ENCODE measurements at places on chromosomes 11 and 22. TPM values are rescaled to one million over a fixed set of nuclear protein-coding genes. Genes with fewer than 3 reads are reported as not detected.

DNA sequence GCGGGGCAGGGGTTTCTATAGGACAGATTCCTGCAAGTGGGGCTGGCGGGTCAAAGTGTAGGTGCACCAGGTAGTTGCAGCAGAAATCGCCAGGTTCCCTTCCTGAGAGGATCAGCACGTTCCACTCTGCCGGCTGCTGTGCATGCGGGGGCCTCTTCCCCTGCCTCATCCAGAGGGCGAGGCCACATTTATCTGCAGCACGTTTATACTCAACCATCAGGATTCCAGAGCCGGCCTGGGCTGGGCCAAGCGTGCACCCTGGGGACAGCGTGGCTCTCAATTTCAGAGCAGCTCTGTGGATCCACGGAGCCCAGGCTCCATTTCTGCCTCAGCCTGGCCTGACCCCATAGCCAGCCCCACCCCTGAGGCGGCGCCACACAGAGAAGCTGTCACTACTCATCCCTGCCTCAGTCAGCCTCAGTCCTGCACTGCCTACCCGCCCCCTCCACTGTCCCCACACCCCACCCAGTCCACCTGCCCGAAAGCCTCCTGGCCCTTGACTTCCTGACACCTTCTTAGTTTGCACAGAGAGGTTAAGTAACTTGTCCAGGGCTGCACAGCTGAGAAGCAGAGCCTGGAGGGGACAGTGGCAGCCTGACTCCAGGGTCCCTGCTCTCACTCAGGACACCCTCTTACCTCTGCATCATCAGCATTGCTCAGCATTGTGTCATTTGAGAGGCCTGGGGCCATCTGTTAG is 45.9 kb upstream of the RTL6 start:
- H3K27ac ChIP-seq, result no peak overlapping the region
- H3K27me3 ChIP-seq, result no peaks in the 10 kb centered on the region
- no peaks in the 10 kb centered on the region for H3K36me3 ChIP-seq
- DNase-seq, result no peak
- H3K4me3 ChIP-seq, result no peak overlapping the region

DNA sequence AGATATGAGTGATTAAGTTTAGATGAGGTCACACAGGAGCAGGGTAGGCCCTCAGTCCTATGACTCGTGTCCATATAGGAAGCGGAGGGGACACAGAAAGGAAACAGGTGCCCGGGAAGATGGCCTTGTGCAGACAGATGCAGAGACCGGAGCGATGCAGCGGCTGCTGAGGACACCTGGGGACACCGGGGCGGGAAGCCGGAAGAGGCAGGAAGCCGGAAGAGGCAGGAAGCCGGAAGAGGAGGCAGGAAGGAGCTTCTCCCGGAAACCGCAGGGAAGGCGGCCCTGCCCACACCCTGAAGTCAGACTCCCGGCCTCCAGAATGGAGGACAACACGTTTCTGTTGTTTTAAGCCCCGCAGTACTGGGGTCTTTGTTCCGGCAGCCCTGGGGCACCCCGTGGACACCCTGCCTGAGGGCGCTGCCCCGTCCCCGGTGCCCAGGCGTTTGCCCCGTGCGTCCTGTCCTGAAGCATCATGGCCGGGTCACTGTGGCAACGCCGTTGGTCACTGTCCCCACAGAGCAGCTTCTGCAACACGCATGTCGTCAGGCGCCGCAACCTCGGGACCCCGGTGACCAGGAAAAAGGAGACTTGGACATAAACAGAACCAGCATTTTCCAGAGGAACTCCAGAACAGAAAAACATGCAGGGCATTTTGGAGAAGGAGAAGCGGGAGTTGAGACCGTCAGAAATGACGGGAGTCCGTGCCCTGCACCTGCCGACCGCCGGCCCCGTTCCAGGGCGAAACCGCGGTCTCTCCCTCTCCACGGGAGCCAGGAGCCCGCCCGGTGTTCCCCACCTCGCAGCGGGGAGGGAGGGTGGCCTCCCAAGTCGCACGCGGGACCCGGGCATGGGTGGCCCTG is 103.4 kb downstream of the BRD1 start:
- no peak overlapping the region for H3K27ac ChIP-seq
- H3K4me3 ChIP-seq, result peak overlapping the region; percentile 25
- H3K4me1 ChIP-seq, result no peaks in the 10 kb centered on the region
- peak; percentile 32 for DNase-seq
- peaks cover 7% of the 10 kb centered on the region for H3K27me3 ChIP-seq

GRCh38 chr11:108620958-108621772 is 27.6 kb upstream of the EXPH5 start:
- H3K36me3 ChIP-seq, result no peaks in the 10 kb centered on the region
- no peak overlapping the region for H3K27ac ChIP-seq
- no peak overlapping the region for H3K4me3 ChIP-seq

The ZNF70 gene
- total RNA-seq, result 6.9 TPM

The DCDC1 gene
- 8.9 TPM for total RNA-seq

The DDTL gene
- 3.5 TPM for total RNA-seq

- no peak overlapping the region for H3K27ac ChIP-seq
- DNase-seq, result no peak
- H3K36me3 ChIP-seq, result no peaks in the 10 kb centered on the region
- H3K27me3 ChIP-seq, result no peaks in the 10 kb centered on the region
These were observed 19.9 kb downstream of the IFT27 start for GRCh38 chr22:36756031-36756430.

DNA sequence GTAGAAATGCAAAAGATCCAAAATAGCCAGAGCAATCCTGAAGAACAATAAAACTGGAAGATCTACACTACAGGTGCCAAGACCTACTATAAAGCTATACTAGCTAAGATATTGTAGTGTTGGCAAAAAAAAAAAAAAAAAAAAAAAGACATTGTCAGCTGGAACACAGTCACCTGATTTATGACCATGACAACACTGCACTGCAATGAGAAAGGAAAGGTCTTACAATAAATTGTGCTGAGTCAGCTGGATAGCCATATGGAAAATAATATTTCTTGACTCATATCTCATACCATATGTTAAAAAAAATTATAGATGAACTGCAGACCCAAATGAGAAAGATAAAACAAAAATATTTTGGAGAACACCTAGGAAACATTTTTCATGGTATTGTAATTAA is 3.1 kb upstream of the PANX3 start:
- H3K27me3 ChIP-seq, result no peaks in the 10 kb centered on the region
- H3K27ac ChIP-seq, result no peak overlapping the region
- H3K36me3 ChIP-seq, result no peaks in the 10 kb centered on the region
- H3K4me1 ChIP-seq, result no peaks in the 10 kb centered on the region
- no peak overlapping the region for H3K4me3 ChIP-seq

- H3K4me1 ChIP-seq, result no peaks in the 10 kb centered on the region
- H3K27ac ChIP-seq, result no peak overlapping the region
These were observed 61.1 kb downstream of the IRAG1 start for GRCh38 chr11:10632483-10632882.

- peak within 1 kb of the TSS; percentile 93 for H3K27ac ChIP-seq
- no peaks in the 10 kb centered on the region for H3K27me3 ChIP-seq
- H3K4me1 ChIP-seq, result peaks cover 17% of the 10 kb centered on the region
- no peaks in the 10 kb centered on the region for H3K36me3 ChIP-seq
- H3K4me3 ChIP-seq, result peak within 1 kb of the TSS; percentile 81
- DNase-seq, result peak; percentile 97
These were observed at the start of gene TMEM109 for GRCh38 chr11:60913793-60914632. Gene TMEM109 (plus strand): TSS chr11:60914158. CDS start chr11:60919694, 5,536 bp downstream.
